Muscle of leg (tissue), 16 donors: ENCODE measurements at places on chromosomes 4 and X. TPM values are rescaled to one million over a fixed set of nuclear protein-coding genes. Genes with fewer than 3 reads are reported as not detected.

The ZNF630 gene
- total RNA-seq: 2.3 TPM

DNA sequence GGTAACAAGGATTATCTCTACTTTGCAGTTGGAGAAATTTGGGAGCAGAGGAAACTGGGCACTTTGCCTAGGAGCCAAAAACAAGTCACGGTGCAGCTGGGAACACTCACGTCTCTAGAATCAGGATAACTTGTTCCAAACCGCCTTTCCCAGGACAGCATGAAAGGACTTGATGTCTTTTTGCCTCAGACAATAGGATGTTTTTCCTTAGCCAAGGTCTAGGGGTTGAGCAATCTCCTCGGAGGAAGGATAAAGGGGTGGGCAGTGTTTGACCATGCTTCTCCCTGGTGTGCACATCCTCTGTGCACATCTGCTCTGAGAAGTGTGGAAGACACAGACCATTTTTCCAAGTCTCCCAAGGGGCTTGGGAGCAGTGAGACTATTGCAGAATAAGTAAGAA, 1.7 kb upstream of the SPARCL1 start:
- no peaks in the 10 kb centered on the region for H3K27me3 ChIP-seq
- peaks cover 17% of the 10 kb centered on the region for H3K4me1 ChIP-seq
- H3K27ac ChIP-seq: peak overlapping the region; percentile 93
- DNase-seq: peak; percentile 95

GRCh38 chrX:128365492-128365891, 313.3 kb upstream of the ACTRT1 start:
- H3K4me1 ChIP-seq: no peaks in the 10 kb centered on the region
- H3K4me3 ChIP-seq: no peak overlapping the region
- H3K36me3 ChIP-seq: no peaks in the 10 kb centered on the region
- no peak for DNase-seq

DNA sequence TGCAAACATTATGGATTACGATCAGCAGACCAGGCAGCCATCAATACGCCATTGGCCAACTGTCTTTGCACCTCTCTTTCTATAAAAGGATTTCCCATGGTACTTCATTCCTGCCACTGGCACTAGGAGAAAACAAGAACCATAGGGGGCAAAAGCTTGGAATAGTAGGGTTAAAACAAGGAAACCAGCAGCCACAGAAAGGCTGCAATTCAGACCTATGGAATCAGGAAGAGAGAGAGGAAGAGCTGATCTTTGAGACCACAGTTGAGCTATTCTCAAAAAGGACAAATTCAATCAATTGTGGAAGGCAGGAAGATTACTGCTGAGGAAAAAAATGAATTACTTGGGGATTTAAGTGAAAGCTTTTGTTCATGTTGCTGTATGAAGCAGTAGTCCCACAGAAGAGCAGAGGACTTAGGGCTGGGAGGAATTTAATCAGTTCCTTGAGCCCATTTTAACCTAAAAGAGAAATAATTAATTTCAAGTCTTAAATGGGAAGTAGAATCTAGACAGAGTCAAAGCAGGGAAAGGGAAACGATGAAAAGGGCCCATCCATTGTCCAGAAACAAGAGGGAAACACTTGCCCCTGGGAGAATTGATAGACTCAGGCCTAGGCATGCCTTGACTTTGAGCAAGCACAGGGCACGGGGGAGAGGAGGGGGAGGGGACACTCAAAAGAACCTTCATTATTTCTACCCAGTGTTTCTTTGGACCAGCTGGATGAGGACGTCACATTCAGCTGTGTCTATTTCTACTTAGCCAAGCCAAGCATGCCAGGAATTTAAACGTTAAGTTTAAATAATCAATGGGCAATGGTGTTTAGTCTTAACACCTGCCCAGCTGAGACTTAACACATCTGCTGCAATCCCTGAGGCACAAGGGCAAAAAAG, 50.7 kb downstream of the SCD5 start:
- H3K27me3 ChIP-seq: no peaks in the 10 kb centered on the region
- H3K27ac ChIP-seq: no peak overlapping the region
- H3K36me3 ChIP-seq: no peaks in the 10 kb centered on the region
- DNase-seq: peak; percentile 36

The DUSP9 gene
- total RNA-seq: 0.35 TPM

The PPAT gene
- 11.6 TPM for total RNA-seq

The AKAP14 gene
- total RNA-seq: not detected

DNA sequence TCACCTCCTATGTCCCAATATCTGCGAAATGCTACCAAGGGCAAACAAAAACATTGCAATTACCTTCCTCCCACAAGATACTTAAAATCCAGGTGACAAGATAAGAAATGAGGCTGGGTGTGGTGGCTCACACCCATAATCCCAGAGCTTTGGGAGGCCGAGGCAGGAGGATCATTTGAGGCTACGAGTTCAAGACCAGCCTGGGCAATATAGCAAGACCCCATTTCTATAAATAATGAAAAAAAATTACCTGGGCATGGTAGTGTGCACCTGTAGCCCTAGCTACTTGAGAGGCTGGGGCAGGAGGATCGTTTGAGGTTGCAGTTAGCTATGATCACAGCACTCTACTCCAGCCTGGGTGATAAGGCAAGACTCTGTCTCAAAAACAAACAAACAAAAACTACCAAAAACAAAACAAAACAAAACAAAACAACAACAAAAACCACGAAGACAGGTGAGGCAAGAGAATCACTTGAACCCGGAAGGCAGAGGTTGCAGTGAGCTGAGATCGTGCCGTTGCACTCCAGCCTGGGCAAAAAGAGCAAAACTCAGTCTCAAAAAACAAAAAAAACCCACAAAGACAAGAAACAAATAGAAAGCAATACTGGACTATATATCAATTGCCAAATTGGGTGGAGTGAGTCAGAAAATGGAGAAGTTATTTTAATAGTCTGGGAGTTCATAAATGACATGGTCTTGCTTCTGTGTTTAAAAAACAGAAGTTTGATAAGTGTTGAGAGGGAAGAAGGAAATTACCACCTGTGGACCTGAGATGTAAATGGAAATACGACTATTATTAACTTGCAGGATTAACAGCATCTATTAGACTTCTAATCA, 176.5 kb downstream of the FBXW7 start:
- DNase-seq: no peak
- H3K27ac ChIP-seq: no peak overlapping the region
- no peaks in the 10 kb centered on the region for H3K27me3 ChIP-seq
- no peaks in the 10 kb centered on the region for H3K4me1 ChIP-seq
- H3K4me3 ChIP-seq: no peak overlapping the region
- H3K36me3 ChIP-seq: no peaks in the 10 kb centered on the region

The TIMM17B gene
- 33.7 TPM for total RNA-seq

DNA sequence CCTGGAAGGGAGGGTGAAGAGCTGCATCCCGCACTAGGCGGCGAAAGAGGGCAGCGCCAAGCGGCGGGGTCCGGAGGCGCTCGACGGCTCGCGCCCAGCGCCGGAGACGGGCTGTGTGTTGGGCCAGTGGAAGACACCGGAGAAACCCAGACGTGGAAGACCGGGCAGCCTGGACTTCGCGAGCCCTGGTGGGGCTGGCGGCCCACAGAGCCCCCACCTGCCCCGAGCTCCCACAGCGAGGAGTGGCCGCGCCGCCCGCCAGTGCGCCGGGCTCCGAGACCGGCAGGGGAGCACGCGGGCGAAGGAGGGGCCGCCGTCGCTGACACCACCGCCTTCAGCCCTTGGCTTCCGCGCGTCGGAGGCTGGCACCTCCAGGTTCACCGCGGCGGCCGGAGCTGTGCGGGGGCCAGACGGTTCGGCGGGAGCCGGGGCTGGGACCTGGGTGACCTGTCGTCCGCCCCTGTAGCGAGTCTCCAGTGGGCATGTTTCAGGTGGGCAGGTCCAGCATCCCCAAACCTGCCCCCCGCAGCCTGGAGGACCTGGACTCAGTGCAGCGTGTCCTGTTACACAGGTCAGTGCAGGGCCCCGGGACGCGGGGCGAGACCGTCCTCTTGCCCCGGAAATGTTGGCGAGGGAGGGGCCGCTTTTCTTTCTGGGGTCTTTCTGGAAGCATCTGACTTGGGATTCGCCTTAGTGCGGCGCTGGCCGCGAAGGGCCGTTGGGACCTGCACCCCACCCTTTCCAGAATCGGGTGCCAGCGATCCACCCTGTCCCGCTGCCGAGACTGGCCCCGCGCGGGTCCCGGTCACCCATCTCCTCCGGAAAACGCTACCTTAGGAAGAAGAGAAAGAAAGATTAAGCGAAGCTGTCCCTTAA, 9.6 kb upstream of the INTU start:
- DNase-seq: peak; percentile 59
- H3K4me3 ChIP-seq: peak overlapping the region; percentile 64
- no peaks in the 10 kb centered on the region for H3K36me3 ChIP-seq
- peaks cover 17% of the 10 kb centered on the region for H3K27me3 ChIP-seq

The GAGE12H gene
- total RNA-seq: not detected

GRCh38 chr4:76155979-76156378, 7.8 kb upstream of the NUP54 start:
- H3K4me1 ChIP-seq: peaks cover 8% of the 10 kb centered on the region
- H3K27me3 ChIP-seq: no peaks in the 10 kb centered on the region
- no peak overlapping the region for H3K4me3 ChIP-seq
- H3K27ac ChIP-seq: no peak overlapping the region
- H3K36me3 ChIP-seq: peaks cover 7% of the 10 kb centered on the region
